Mesenteric fat pad (tissue), 1 donor: ENCODE measurements at places on chromosomes 4 and X. TPM values are rescaled to one million over a fixed set of nuclear protein-coding genes. Genes with fewer than 3 reads are reported as not detected.

The KLHL4 gene
- total RNA-seq = 0.48 TPM

The MRPL1 gene
- 23.3 TPM for total RNA-seq

The HPGD gene
- total RNA-seq = 12.9 TPM

The ADGRG2 gene
- 7.1 TPM for total RNA-seq

The TMEM154 gene
- 7.2 TPM for total RNA-seq

The CT45A8 gene
- not detected for total RNA-seq

The LGI2 gene
- total RNA-seq = 6.1 TPM

The NUDT10 gene
- total RNA-seq = not detected

The TMPRSS11D gene
- total RNA-seq = not detected

The PCDH7 gene
- 0.93 TPM for total RNA-seq

The NWD2 gene
- 29.0 TPM for total RNA-seq

- no peak for DNase-seq
Observed at GRCh38 chrX:39248330-39248729, 447.1 kb downstream of the MID1IP1 start.

DNA sequence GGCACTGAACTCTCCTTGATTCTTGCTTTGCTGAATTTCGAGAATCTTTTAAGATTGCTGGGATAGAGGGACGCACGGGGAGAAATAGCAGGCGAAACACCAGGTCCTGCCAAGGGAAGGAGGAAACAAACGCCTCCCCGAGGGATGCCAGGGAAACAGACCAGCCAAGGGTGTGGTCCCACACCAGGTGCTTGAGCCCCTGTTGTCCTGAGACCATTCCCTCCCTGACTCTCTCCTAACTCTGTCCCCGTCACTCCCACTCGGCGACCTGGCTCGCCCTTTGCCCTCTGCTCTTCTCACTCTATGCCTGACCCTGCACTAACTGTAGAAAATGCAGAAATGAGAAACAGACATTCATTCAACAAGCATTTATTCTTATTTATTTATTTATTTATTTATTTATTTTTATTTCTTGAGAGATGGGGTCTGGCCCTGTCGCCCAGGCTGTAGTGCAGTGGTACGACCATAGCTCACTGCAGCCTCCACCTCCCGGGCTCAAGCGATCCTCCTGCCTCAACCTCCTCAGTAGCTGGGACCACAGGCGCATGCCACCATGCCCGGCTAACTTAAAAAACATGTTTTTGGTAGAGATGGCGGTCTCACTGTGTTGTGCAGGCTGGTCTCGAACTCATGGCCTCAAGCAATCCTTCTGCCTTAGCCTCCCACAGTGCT is 16.2 kb downstream of the CTAG1B start:
- peak; percentile 51 for DNase-seq

GRCh38 chr4:15365641-15366040 is 62.2 kb upstream of the C1QTNF7 start:
- no peak for DNase-seq

GRCh38 chr4:92497141-92497540 is 193.4 kb downstream of the GRID2 start:
- DNase-seq = no peak

GRCh38 chrX:52220936-52221335 is 36.2 kb downstream of the MAGED4 start:
- no peak for DNase-seq

DNA sequence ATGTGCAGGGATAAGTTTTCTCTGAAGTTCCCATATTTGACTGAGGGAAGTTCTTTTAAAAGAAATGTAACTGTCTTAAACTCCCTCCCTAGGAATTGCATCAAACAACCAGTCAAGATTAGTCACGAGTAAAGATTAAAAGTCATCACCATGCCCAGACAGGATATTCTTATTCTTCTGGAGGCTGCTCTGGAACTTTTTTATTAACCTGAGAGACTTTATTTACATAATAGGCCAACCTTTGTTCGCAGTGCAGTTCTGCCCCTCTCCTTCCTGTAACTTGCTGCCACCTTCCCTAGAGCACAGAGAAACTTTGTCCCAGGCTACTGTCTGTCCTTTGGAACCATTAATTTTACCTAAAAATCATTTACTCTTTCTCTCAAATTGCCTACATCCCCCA is 9.8 kb upstream of the HERC3 start:
- no peak for DNase-seq

DNA sequence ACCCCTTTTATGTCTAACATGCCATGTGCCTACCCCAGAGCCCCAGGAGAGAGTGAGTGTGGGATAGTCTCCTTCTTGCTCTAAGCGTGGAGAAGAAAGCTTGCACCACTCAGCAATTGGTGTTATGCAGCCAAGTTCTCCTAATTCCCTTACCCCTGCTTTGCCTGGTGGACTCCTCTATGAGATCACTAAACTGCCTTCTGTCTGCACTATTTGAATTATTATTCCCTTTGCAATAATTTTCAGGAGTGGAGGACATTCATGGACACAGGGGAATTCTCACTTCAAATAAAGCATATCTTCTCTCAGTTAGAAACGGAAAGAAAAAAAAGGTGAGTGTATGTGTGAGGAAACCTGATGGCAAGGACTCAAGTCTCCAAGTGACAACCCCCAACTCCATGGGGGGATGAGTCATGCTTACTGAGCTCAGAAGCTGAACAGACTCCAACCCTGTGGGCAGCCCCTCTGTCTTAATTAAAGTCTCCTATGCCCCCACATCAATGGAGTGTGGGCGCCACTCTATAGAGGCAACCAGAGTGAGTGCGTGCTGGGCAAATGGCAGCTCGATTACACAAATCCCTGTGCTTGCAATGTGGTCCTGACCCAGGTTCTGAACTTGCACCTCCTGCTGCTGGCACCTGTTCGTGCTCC is 381.9 kb downstream of the RAB28 start:
- no peak for DNase-seq

GRCh38 chr4:89196745-89197144 is 85.4 kb downstream of the TIGD2 start:
- no peak for DNase-seq

DNA sequence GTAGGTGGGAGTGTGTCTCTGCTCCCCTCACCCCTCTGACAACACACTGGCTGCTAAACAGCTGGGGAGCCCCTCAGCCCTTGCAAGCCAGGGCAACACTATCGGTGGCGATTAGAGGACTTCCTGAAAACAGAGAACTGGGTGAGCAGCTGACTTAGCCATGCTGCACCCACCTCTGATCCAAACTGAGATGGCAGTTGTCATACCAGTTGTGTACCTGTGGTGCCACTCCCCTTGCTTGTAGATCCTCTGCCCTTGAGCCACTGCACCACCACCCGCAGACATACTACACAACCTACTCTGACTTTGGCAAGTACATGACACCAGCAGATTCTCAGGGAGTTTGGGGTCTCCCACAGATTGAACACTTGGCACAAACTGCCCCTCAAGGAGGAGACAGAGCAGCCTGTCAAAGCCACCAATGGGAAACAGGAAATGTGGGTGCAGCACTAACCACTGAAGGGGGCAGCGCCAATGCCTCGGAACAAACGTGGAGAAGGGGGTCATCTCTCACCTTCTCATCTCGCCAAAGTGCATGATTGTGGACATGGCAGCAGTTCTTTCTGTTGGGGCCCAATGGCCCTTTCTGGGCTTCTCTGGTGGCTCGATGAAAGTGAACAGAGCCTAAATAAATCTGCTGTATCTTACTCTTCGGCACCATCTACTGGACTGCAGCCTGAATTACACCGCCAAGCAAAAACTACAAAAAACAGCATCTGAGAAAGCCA is 119.8 kb downstream of the NEK1 start:
- no peak for DNase-seq

GRCh38 chr4:9870165-9870790 is 88.8 kb downstream of the DRD5 start:
- no peak for DNase-seq

DNA sequence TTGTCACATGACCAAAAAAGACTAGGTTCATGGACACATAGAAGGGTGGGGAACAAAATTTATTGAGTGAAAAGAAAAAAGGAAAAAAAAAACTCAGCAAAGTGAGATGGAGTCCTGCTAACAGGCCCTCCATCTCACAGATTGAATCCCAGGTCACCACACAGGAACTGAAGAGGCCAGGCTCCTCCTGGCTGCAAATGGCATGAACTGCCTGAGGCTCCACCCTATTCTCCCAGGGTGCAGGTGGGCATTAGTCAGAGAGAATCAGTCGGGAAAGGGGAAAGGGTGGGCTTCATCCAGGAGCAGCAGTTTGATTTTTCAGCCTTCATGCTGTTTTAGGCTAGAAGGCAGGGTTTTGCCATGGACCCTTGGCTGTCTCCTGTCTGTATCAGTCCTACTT is 128.5 kb upstream of the GRID2 start:
- no peak for DNase-seq

GRCh38 chr4:42416017-42416416 is 18.7 kb downstream of the SHISA3 start:
- no peak for DNase-seq
